Retinal pigment epithelial cell (primary cell): ENCODE measurements at places on chromosomes 7 and 10.

- DNase-seq: peak; percentile 63
These were observed 43.2 kb upstream of the FAM133B start for GRCh38 chr7:92633211-92633906.

- DNase-seq: no peak
These were observed 54.0 kb downstream of the MALSU1 start for GRCh38 chr7:23353172-23353571.

- DNase-seq: no peak
These were observed 38.1 kb downstream of the CFAP46 start for GRCh38 chr10:132904181-132904813.

GRCh38 chr7:131919920-131920709 lies 363.7 kb upstream of the PODXL start:
- DNase-seq: no peak

GRCh38 chr7:132394283-132395198 lies 181.7 kb downstream of the PLXNA4 start:
- DNase-seq: no peak
